ENCODE measurements at places on chromosomes 5 and 9. TPM values are rescaled to one million over a fixed set of nuclear protein-coding genes. Genes with fewer than 3 reads are reported as not detected.

DNA sequence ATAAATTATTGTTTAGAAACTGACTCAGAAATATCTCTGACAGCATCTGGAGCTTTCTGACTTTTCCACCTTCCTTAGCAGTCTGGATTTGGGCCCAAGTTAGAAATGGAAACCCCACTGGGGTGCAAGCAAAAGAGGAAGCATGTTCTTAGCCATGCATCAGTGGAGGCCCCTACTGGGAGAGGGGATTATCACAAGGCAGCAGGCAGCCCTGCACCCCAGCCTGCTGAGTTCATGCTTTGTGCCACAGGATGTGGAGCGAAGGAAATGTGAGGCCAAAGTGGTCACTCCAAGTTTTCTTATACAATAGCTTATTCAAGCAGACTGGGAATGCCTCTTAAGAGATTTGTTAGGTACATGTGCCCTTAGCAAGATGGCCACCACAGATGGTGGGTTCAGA lies 146.5 kb upstream of the TLX3 start:
- no peaks in the 10 kb centered on the region for H3K36me3 ChIP-seq
- DNase-seq = peak; percentile 67
- no peak overlapping the region for H3K4me3 ChIP-seq
- peaks cover 20% of the 10 kb centered on the region for H3K4me1 ChIP-seq
- H3K27ac ChIP-seq = no peak overlapping the region

- peaks cover 10% of the 10 kb centered on the region for H3K36me3 ChIP-seq
- peak overlapping the region; percentile 98 for H3K27ac ChIP-seq
- peaks cover 85% of the 10 kb centered on the region for H3K4me1 ChIP-seq
Measured at GRCh38 chr9:137683262-137683864, 64.6 kb downstream of the EHMT1 start.

DNA sequence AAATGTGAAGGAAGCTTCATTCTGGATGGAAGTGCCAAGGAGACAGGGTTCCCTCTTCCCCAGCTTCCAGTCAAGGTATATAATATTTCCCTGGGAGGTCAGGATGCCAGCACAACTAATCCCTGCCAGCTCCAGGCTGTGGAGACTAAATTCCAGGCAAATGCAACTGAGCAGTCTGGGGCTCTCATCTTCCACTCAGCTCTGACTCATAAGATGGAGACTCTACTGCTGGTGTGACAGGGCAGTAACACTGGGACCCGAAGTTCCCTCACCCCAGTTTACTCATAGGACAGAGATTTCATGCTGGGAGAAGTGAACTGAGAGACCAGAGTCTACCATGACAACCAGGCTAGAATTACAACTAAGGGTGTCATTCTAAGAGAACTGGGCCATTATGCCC lies 235.4 kb downstream of the FSTL4 start:
- H3K36me3 ChIP-seq = peaks cover 28% of the 10 kb centered on the region
- DNase-seq = no peak
- peaks cover 7% of the 10 kb centered on the region for H3K4me1 ChIP-seq

Gene PRDM9
- total RNA-seq = not detected

GRCh38 chr5:156585999-156586398 lies 259.0 kb downstream of the SGCD start:
- H3K4me3 ChIP-seq = no peak overlapping the region
- H3K4me1 ChIP-seq = no peaks in the 10 kb centered on the region
- H3K27ac ChIP-seq = no peak overlapping the region
- H3K27me3 ChIP-seq = no peaks in the 10 kb centered on the region
- no peak for DNase-seq

DNA sequence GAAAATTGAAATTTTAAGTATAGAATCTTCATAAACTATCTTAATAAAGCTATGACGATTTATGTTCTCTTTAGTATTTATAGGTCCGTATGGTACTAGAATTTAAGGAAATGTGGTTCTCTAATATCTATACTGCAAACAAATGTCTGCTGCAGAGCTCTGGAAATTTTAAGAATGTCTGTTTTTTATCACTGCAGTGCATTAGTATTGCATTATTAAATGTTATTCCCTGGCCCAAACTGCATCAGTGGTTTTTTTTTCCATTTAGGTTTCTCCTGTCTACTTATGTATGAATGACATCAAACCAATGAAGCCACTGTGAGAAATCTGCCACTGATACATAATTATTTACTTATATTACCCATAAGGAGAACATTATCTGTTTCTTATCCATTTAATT lies 211.4 kb upstream of the CD180 start:
- H3K4me3 ChIP-seq = no peak overlapping the region
- DNase-seq = no peak
- H3K36me3 ChIP-seq = no peaks in the 10 kb centered on the region
- H3K27ac ChIP-seq = no peak overlapping the region
- H3K4me1 ChIP-seq = peaks cover 7% of the 10 kb centered on the region

DNA sequence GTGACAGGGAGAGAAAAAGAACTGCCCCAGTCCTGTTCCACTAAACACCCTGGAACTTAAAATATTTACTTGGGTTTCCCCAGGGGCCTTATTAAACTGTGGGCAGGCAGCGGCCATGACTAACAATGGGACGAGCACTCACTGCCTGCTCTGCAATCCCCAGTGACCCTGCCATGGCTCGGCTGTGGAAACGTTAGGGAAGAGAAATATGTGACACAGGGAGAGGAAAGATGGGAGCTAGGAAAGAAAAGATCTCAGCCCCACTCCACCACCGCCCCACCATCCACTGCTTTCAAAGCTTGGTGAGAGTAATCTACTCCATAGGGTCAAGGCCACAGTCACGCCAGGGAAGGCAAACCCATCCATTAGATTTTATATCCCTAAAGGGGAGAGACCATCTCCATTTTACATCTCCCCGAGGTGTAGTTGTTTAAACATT lies 117.6 kb downstream of the EFNA5 start:
- DNase-seq = no peak
- H3K27ac ChIP-seq = no peak overlapping the region
- peaks cover 47% of the 10 kb centered on the region for H3K4me1 ChIP-seq
- H3K27me3 ChIP-seq = no peaks in the 10 kb centered on the region
- H3K36me3 ChIP-seq = no peaks in the 10 kb centered on the region

DNA sequence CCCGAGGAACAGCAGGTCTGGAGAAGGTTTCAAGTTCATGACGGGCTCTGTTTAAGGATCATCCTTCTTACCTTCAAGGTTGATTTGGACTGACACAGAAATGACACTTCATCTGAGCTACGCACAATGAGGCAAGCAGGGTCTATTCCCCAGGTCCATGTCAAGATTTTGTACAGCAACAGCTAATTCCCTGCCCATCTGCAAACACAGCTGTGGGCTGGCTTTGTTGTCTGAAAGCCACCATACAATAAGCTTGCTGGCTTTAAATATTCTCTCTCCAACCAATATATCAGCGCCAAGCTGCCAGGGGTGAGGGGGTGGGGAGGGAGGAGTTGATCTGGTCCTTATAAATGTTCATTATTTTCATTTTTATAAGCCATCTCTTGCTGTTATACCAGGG lies 92.0 kb downstream of the OTULIN start:
- H3K27me3 ChIP-seq = no peaks in the 10 kb centered on the region
- no peak overlapping the region for H3K4me3 ChIP-seq
- no peaks in the 10 kb centered on the region for H3K36me3 ChIP-seq
- H3K27ac ChIP-seq = no peak overlapping the region
- H3K4me1 ChIP-seq = peaks cover 9% of the 10 kb centered on the region
- no peak for DNase-seq

Gene ABO
- total RNA-seq = 0.15 TPM

Gene NMUR2
- 0.16 TPM for total RNA-seq

Gene SLC6A3
- 0.53 TPM for total RNA-seq

Gene PCDHA12
- total RNA-seq = 10.7 TPM

DNA sequence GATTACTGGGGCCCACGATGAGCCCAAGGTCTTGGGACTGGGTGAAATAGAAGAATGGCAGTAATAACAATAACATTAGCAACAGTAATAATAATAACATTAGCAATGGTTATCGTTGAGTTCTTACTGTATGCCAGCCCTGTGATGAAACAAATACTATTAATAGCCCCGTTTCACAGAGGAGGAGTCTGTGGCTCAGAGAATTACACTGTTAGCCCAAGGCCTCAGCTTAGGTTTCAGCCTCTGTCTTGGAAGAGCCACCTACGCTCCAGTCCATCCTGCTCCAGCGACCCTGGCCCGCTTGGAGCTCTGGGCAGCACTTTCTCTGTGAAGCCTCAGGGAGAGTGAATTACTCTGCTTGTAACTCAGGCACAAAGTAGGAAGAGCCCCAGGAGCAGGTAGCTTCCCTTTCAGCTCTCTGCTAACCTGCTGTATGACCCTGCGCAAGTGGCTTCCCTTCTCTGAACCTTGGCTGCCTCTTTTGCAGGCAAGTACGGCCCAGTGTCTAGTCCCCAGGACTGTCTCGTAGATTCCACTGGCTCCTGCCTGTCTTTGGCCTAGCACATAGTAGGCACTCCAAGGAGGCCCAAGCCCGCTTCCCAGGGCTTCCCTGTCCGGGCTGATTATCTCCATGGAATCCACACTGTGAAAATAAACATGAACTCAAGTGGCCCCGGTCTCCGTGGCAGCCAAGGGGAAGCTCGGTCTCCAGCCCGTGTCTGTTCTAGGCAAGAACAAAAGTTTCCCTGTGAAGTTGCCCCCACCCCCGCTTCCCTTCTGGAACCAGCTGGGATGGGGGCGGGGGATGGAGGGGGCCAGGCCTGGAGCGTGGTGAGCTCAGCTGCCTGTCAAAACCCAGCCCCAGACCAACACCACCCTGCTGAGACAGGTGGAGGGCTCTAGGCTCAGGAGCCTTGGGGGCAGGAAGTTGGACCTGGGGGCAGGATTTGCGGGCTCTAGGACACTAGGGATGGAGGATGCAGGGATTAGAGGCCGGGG lies 26.2 kb upstream of the LMX1B start:
- H3K27me3 ChIP-seq = no peaks in the 10 kb centered on the region
- H3K36me3 ChIP-seq = no peaks in the 10 kb centered on the region
- H3K4me3 ChIP-seq = no peak overlapping the region
- H3K27ac ChIP-seq = no peak overlapping the region
- H3K4me1 ChIP-seq = peaks cover 19% of the 10 kb centered on the region
- DNase-seq = peak; percentile 32

DNA sequence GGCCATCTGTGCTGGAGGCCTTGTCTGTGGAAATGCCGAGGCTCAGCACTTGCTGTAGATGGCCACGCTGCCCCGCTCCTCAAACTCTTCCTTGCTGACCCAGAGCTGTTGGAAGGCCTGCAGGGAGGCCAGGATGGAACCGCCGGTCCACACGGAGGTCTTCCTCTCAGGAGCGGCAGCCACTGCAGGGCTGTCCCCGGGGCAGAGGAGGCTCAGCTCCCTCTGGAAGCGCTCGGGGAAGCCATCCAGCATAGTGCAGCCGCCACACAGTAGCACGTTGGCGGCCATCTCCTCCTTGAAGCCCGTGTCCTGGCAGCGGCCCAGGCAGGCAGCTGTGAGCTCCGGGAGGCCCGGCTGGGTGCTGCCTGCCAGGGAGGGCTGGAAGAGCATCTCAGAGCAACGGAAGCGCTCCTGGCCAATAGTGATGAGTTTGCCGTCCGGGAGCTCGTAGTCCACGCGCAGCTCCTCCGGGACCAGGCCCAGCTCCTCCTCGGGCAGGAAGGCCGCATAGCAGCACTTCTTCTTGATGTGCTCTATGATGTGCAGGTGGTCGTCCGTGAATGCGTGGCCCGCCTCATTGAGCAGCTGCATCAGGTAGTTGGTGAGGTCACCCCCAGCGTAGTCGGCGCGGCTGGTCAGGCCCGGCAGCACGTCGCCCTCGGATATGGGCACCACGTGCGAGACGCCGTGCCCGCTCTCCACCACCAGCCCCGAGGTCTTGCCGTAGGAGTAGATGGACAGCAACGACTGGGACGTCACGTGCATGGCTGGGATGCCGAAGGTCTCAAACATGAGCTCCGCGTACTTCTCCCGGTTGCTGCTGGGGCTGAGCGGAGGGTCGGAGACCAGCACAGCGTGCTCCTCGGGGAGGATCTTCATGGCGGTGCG lies 901 bp downstream of the ACTL7B start:
- no peak for DNase-seq
- no peaks in the 10 kb centered on the region for H3K27me3 ChIP-seq

DNA sequence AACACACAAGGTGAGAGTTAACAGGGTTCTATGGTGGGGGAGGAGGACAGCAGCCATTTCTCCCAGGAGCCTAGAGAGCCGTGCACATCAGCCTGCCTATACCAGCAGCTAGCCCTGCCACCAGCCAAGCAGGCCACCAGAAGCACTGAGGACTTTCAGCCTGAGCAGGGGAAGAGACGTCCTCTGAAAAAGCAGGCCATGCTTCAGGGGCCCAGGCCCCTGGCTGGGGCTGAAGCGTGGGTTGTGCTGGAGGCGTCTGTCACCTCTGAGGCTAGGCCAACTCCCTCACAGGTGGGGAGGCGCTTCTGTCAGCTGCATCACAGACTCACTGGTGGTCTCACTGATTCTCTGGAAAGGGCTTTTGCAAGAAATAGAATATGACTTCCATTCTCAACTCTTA lies 16.3 kb downstream of the FSTL4 start:
- no peaks in the 10 kb centered on the region for H3K36me3 ChIP-seq
- peaks cover 5% of the 10 kb centered on the region for H3K4me1 ChIP-seq
- no peak overlapping the region for H3K27ac ChIP-seq
- no peak for DNase-seq
- no peak overlapping the region for H3K4me3 ChIP-seq

DNA sequence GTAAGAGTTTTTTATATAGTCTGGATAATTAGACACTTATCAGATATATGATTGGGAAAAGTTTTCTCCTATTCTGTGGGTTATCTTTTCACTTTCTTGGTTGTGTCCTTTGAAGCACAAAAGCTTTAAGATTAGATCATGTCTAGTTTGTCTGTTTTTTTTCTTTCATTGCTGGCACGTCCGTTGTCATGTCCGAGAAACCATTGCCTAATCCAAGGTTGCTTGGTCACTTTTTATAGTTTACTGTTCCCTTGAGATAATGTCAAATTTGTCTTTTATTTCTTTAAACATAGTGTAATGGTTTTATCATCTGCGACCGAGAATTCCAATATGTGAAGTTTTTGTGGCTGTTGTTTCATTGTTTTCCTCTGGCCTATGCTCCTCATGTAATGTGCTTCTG lies 28.8 kb downstream of the GARNL3 start:
- H3K27me3 ChIP-seq = no peaks in the 10 kb centered on the region
- peaks cover 8% of the 10 kb centered on the region for H3K4me1 ChIP-seq
- no peak for DNase-seq

GRCh38 chr5:91211997-91212713 lies 171.0 kb downstream of the ARRDC3 start:
- no peaks in the 10 kb centered on the region for H3K27me3 ChIP-seq
- DNase-seq = no peak
- H3K36me3 ChIP-seq = no peaks in the 10 kb centered on the region
- H3K4me1 ChIP-seq = peaks cover 3% of the 10 kb centered on the region
